ENCODE measurements at places on chromosomes 3 and 15.

GRCh38 chr3:131957980-131958379 lies 76.8 kb downstream of the CPNE4 start:
- H3K4me1 ChIP-seq, result peaks cover 8% of the 10 kb centered on the region
- DNase-seq, result no peak
- H3K4me3 ChIP-seq, result no peak overlapping the region
- H3K27ac ChIP-seq, result no peak overlapping the region

GRCh38 chr3:119322835-119323722 lies 28.9 kb downstream of the ARHGAP31 start:
- peak overlapping the region; percentile 99 for H3K27ac ChIP-seq
- H3K27me3 ChIP-seq, result no peaks in the 10 kb centered on the region
- H3K36me3 ChIP-seq, result no peaks in the 10 kb centered on the region
- H3K4me3 ChIP-seq, result peak overlapping the region; percentile 87
- H3K4me1 ChIP-seq, result peaks cover 39% of the 10 kb centered on the region

GRCh38 chr3:459311-459670 lies 262.7 kb downstream of the CHL1 start:
- H3K4me1 ChIP-seq, result peaks cover 15% of the 10 kb centered on the region
- no peak overlapping the region for H3K27ac ChIP-seq
- H3K27me3 ChIP-seq, result peaks cover 20% of the 10 kb centered on the region
- no peaks in the 10 kb centered on the region for H3K36me3 ChIP-seq
- DNase-seq, result no peak

DNA sequence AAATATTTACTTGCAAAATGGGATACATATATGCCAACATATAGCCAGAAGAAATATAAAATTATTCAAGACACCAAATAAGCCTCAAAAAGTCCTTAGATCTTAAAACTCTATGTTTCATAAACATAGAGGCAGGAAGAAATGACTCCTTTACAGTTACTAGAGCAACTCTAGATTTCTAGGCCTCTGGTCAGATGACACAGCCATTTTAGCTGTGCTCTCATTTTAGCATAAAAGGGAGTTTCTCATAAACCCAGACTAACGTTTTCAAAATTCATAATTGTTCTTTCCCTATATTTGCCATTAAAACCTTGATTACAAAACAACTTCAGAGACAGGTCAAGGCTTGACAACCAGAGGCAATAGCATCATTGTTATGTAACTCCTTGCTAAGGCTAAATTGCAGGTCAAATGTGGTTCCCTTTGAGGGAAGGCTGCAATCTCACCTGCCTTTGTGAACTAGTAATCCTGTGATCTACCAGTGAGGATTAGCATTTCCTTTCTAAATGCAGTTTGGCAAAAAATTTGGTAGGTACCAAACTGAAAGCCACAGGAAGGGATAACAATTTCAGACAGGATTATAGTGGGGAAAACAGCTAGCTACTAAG lies 8.2 kb downstream of the THOC7 start:
- no peaks in the 10 kb centered on the region for H3K27me3 ChIP-seq
- no peak for DNase-seq
- peaks cover 16% of the 10 kb centered on the region for H3K4me1 ChIP-seq
- peaks cover 9% of the 10 kb centered on the region for H3K36me3 ChIP-seq
- H3K4me3 ChIP-seq, result no peak overlapping the region
- no peak overlapping the region for H3K27ac ChIP-seq

DNA sequence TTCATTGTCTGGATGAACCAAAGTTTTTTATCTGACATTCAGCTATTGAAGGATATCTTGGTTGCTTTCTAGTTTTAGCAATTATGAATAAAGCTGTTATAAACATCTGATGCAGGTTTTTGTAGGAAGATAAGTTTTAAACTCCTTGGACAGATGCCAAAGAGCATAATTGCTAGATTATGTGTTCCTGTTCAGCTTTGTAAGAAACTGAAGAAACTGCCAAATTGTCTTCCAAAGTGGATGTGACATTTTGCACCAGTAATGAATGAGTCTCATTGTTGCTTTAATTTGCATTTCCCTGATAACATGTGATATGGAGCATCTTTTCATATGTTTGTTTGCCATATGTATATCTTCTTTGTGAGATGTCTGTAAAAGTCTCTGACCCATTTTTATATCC lies 239.9 kb upstream of the TTC14 start:
- no peaks in the 10 kb centered on the region for H3K36me3 ChIP-seq
- H3K4me3 ChIP-seq, result no peak overlapping the region
- no peaks in the 10 kb centered on the region for H3K4me1 ChIP-seq
- no peak overlapping the region for H3K27ac ChIP-seq

GRCh38 chr3:136161516-136161915 lies 34.6 kb downstream of the MSL2 start:
- H3K4me1 ChIP-seq, result peaks cover 11% of the 10 kb centered on the region
- peaks cover 16% of the 10 kb centered on the region for H3K36me3 ChIP-seq
- no peak overlapping the region for H3K4me3 ChIP-seq
- H3K27ac ChIP-seq, result no peak overlapping the region

DNA sequence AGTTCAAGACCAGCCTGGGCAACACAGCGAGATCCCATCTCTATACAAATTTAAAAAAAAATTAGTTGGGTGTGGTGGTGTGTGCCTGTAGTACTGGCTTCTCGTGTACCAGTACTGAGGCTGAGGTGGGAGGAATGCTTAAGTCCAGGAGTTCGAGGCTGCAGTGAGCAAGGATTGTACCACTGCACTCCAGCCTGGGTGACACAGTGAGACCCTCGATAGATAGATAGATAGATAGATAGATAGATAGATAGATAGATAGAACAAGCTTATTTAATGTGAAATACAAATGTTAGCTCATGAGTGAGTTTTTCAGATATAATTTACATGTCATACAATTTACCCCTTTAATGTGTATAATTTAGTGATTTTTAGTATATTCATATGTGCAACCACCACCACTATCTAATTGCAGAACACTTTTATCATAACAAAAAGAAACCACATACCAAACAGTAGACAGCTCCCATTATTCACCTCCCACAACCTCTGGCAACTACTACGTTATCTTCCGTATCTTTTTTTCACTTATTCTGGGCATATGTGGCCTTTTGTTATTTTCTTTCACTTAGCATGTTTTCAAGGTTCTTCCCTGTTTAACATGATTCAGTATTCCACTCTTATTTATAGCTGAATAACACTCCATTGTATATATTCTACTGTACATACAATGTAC lies 13.1 kb upstream of the PRRT3 start:
- H3K27ac ChIP-seq, result no peak overlapping the region
- no peaks in the 10 kb centered on the region for H3K4me1 ChIP-seq
- H3K27me3 ChIP-seq, result no peaks in the 10 kb centered on the region

- no peaks in the 10 kb centered on the region for H3K36me3 ChIP-seq
- no peak overlapping the region for H3K27ac ChIP-seq
- no peak overlapping the region for H3K4me3 ChIP-seq
- H3K27me3 ChIP-seq, result no peaks in the 10 kb centered on the region
These were observed 128.3 kb downstream of the LIPC start for GRCh38 chr15:58559904-58560588.

- H3K27ac ChIP-seq, result no peak overlapping the region
- no peak for DNase-seq
- no peak overlapping the region for H3K4me3 ChIP-seq
- H3K27me3 ChIP-seq, result no peaks in the 10 kb centered on the region
- H3K4me1 ChIP-seq, result peaks cover 15% of the 10 kb centered on the region
These were observed 18.8 kb downstream of the ARHGEF26 start for GRCh38 chr3:154139996-154140436.

DNA sequence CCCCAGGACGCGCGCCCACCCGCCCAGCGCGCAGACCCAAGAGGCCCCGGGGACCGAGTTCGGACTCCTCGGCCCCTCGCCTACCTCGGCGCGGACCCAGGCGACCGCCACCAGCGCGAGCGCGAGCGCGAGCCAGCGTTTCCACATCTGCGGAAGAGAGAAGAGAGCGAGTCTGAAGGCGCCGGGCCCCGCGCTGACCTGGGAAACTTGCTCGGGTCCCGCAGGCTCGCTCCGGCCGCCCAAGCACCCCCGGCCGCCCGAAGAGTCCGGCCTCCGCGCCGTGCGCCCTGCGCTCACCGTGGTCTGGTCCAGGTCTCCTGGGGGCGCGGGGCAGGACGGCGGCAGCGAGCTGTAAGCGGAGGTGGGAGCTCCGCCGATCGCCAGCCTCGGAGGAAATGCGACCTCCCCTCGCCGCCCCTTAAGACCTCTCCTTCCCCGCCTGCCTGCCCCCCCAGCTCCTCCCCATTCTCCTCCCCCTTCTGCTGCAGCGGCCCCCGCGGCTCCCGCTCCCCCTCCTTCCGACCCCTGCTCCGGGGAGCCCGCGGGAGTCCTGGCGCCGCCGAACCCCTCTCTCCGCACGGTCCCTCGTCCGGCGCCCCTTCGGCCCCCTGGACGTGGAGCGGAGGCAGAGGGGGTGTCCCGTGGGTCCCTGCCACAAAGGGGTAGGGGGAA lies at the start of gene FSTL1:
Gene FSTL1 (minus strand): TSS at position 393 of the 672 bp plus-strand sequence. CDS start 246 bp downstream, at position 147.
- no peaks in the 10 kb centered on the region for H3K27me3 ChIP-seq
- H3K36me3 ChIP-seq, result no peaks in the 10 kb centered on the region
- H3K4me1 ChIP-seq, result peaks cover 42% of the 10 kb centered on the region
- peak within 1 kb of the TSS; percentile 91 for H3K4me3 ChIP-seq

GRCh38 chr3:14358426-14359211 lies 43.8 kb upstream of the SLC6A6 start:
- H3K27ac ChIP-seq, result peak overlapping the region; percentile 79
- H3K27me3 ChIP-seq, result peaks cover 2% of the 10 kb centered on the region
- DNase-seq, result peak; percentile 65
- peaks cover 13% of the 10 kb centered on the region for H3K4me1 ChIP-seq
- no peak overlapping the region for H3K4me3 ChIP-seq

GRCh38 chr3:130761730-130762311 lies 15.2 kb upstream of the PIK3R4 start:
- no peaks in the 10 kb centered on the region for H3K4me1 ChIP-seq
- no peak overlapping the region for H3K27ac ChIP-seq
- H3K36me3 ChIP-seq, result no peaks in the 10 kb centered on the region
- no peak for DNase-seq
- peaks cover 44% of the 10 kb centered on the region for H3K27me3 ChIP-seq

GRCh38 chr3:97763586-97764406 lies 762 bp upstream of the ARL6 start:
- DNase-seq, result no peak
- H3K36me3 ChIP-seq, result no peaks in the 10 kb centered on the region
- peaks cover 24% of the 10 kb centered on the region for H3K4me1 ChIP-seq
- peak overlapping the region; percentile 96 for H3K4me3 ChIP-seq

DNA sequence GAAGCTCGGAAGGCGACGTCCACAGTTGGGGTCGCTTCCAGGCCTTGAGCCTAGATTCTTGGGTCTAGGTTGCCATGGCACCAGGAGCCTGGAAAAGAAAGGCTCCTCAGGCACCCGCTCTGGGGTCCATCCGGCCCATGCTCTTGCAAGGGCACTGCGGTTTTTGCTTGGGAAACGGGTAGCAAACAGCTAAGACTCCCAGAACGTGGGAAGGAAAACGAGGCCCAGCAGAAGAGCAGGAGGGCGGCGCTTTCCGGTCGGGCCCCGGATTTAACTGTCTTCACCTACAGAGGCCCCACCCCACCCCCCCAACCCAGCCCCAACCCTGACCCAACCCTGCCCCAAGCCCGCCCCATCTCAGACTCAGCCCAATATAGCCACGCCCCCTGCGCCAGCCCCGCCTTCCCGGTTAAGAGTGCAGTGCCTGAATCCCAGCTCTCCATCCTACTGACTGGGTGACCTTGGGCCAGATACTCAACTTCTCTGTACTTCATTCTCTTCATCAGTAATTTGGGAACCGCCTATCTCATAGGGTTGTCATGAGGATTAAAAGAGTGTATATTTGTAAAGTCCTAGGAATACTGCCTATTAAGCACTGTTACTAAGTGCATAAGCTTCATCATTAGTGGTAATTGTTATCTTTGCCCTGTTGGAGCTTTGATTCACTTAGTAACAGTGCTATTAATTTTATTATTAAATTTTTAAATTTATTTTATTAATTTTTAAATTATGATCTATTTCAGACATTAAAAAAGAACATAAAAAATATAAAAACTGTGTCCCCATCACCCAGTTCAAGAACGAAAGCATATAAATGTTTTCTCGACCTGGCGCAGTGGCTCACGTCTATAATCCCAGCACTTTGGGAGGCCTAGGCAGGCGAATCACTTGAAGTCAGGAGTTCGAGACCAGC lies 28.4 kb upstream of the SMAD6 start:
- peak overlapping the region; percentile 57 for H3K27ac ChIP-seq
- H3K4me1 ChIP-seq, result peaks cover 54% of the 10 kb centered on the region
- H3K27me3 ChIP-seq, result no peaks in the 10 kb centered on the region
- DNase-seq, result no peak

GRCh38 chr15:40061212-40061901 lies 22.4 kb upstream of the SRP14 start:
- no peak overlapping the region for H3K4me3 ChIP-seq
- H3K4me1 ChIP-seq, result peaks cover 4% of the 10 kb centered on the region
- H3K27me3 ChIP-seq, result no peaks in the 10 kb centered on the region

GRCh38 chr3:74801924-74802323 lies 187.5 kb upstream of the CNTN3 start:
- H3K4me3 ChIP-seq, result no peak overlapping the region
- no peak overlapping the region for H3K27ac ChIP-seq
- no peaks in the 10 kb centered on the region for H3K27me3 ChIP-seq
- no peaks in the 10 kb centered on the region for H3K36me3 ChIP-seq
- no peaks in the 10 kb centered on the region for H3K4me1 ChIP-seq

- DNase-seq, result no peak
- peaks cover 5% of the 10 kb centered on the region for H3K4me1 ChIP-seq
- H3K4me3 ChIP-seq, result no peak overlapping the region
- H3K27ac ChIP-seq, result no peak overlapping the region
- no peaks in the 10 kb centered on the region for H3K27me3 ChIP-seq
- no peaks in the 10 kb centered on the region for H3K36me3 ChIP-seq
These were observed 53.9 kb upstream of the ZBED2 start for GRCh38 chr3:111648991-111649579.

GRCh38 chr3:161274691-161275298 lies 53.7 kb downstream of the NMD3 start:
- peaks cover 10% of the 10 kb centered on the region for H3K4me1 ChIP-seq
- DNase-seq, result no peak

GRCh38 chr15:39969002-39969394 lies 35.1 kb downstream of the EIF2AK4 start:
- peaks cover 47% of the 10 kb centered on the region for H3K36me3 ChIP-seq
- peaks cover 2% of the 10 kb centered on the region for H3K4me1 ChIP-seq
- H3K27ac ChIP-seq, result no peak overlapping the region
- no peak overlapping the region for H3K4me3 ChIP-seq
- no peaks in the 10 kb centered on the region for H3K27me3 ChIP-seq
- no peak for DNase-seq
